T-helper 1 cell (primary cell): ENCODE measurements at places on chromosomes 2 and 18.

DNA sequence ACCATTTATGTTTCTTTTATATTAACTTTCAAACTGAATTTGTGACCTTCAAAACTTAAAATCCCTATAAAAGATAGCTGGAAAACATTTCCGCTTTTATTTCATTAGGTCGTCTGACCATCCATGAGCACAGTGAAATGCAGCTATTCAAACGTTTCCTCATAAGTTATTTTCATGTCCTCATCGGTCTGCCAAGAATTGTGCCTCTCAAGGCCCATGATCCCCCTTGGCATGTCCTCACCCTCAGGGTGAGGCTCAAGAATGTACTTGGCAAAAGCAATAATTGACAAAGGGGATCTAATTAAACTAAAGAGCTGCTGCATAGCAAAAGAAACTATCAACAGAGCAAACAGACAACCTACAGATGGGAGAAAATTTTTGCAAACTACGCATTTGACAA is 12.4 kb downstream of the SLC66A2 start:
- no peak for DNase-seq

DNA sequence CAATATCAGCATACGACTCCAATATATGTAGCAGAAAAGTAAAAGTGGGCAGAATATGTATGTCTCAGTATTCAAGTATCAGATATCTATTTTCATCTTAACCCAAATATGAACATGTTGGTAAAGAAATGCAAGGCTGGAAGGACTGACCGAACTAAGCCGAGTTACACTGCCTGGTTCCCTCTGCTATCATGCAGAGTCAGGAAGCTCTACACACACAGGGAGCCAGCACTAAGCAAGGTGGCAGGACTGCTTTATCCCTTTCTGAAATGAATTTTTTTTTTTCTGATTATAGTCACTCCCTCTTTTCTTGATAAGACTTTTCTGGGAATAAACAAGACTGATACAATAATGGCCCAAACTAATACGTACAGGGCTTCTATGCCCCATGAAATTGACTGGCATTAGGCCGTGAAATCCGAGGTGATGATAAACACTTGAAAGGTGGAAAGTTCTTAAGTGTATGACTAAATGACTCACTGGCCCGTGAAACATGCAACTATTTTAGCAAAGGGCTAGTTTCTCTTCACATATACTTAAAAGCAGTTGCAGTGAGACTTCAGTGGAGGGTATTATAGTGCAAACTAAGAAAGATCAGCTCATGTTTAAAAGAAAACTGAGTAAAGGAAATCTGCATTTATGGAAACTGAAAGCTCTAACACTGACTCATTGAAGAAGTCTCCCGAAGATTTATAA is 14.9 kb downstream of the DPP4 start:
- no peak for DNase-seq

DNA sequence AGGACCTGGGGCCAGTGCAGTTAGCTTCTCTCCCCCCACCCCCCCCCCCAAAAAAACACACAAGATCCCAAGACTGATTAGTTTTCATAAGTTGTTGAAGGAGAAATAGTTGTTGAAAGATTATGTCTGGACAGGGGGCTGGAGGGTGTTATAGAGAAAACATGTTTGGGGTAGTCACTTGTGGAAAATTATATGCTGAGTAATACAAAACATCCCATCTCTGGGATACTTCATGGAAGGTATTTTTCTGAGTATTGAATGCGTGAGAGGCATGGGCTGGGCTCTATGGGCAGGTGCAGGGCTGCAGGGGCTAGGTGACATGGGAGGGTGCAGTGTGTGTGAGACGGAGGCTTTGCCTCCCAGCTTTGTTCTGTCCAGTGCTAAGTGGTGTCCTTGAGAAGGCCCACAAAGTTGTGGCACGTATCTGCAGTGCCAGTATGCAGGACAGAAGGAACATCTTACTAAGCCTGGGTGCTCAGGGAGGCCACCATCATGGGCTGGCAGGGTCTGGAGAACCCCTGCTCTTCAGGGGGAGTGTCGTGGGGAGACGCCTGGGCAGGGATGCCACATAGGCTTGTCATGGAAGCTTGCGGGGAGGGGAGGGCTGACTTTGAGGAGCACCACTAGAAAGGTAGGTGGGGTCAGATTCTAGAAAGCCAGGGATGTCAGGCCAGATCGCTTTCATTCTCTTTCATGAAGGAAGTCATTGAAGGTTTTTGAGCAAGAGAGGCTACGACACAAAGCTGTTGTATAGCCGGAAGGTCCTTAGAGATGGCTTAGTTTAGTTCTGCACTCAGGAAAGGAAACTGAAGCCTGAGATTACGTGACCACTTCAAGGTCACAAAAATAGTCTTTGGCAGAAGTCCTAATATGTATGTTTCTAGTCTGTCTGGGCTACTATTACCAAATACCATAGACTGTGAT is 232.0 kb downstream of the LDLRAD4 start:
- DNase-seq: no peak

GRCh38 chr2:96898135-96898505 is 28.2 kb upstream of the SEMA4C start:
- DNase-seq: no peak
